RPMI7951 (cell line): ENCODE measurements at places on chromosomes 6 and 20. TPM values are rescaled to one million over a fixed set of nuclear protein-coding genes. Genes with fewer than 3 reads are reported as not detected.

Gene TCF21
- not detected in 2 replicates for total RNA-seq

Gene KCNK16
- not detected in 2 replicates for total RNA-seq

Gene GABRR1
- total RNA-seq: not detected in 2 replicates

Gene PACSIN1
- not detected in 2 replicates for total RNA-seq

Gene OR2B6
- total RNA-seq: not detected in 2 replicates

- DNase-seq: peak; percentile 25
Observed at GRCh38 chr6:25017932-25018567, 82.3 kb upstream of the RIPOR2 start.

GRCh38 chr20:62531046-62531838, 55.4 kb upstream of the GATA5 start:
- no peak for DNase-seq

DNA sequence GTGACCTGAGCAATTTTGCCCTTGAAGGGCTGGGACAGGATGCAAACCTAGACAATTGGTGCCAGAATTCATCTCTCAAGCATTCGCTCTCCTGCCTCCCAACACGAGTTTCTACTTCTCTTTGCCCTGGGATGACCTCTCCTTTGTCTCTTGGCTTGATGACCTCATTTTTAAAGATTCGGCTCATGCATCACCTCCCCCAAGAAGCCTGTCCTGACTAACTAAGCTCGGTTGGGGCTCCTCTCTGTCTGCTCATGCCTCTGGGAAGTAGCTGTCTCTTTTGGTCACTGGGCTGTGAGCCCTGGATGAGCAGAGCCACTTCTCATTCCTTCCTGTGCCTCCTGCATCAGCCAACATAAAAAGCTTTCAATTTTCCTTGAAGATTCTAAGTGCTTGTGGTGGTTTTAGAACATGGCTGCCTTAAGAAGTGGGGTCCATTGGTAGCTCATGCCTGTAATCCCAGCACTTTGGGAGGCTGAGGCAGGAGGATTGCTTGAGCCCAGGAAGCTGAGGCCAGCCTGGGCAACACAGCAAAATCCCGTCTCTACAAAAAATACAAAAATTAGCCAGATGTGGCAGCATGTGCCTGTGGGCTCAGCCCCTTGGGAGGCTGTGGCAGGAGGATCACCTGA, 11.1 kb upstream of the TCF15 start:
- DNase-seq: no peak

- peak; percentile 51 for DNase-seq
Observed at GRCh38 chr6:36029464-36029863, 1.9 kb downstream of the MAPK14 start.

- DNase-seq: peak; percentile 99
Observed at GRCh38 chr6:26026833-26027490, 60.3 kb upstream of the HFE start.

GRCh38 chr6:117264692-117265409, 507 bp upstream of the VGLL2 start:
- peak; percentile 23 for DNase-seq

DNA sequence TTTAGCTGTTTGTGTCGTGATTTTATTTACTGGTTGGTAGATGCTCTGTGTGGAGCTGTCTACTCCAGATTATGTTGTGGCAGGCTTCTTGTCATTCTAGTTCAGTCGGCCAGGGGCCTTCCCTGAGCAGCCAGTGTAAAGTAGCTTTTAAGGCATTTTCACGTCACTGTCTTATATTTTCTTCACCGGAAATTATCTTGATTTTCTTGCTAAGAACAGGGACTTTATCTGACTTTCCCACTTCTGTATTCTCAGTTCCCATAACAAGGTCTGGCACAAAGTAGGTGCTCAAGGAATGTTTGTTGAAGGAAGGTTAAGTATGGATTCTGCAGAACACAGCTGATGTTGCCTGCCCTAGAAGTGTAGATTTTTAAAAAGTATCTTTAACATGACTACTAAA, 868 bp downstream of the LTV1 start:
- peak; percentile 4 for DNase-seq

DNA sequence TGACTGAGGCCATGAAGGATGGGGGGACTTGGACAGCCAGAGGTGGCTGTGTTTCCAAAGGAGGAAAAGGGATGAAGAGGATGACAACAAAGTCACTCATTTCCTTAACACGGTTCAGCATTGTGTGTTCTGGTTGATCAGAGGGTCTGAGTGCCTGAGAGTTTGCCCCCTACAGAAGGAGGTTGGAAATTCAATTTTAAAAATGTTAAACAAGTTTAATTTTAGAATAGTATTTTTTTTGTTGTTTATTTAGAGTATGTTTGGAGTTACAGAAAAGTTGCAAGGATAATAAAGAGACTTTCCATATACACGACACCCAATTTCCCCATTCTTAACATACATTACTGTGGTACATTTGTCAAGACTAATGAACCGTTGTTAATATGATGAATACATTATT, 10.3 kb upstream of the VAPB start:
- DNase-seq: no peak

DNA sequence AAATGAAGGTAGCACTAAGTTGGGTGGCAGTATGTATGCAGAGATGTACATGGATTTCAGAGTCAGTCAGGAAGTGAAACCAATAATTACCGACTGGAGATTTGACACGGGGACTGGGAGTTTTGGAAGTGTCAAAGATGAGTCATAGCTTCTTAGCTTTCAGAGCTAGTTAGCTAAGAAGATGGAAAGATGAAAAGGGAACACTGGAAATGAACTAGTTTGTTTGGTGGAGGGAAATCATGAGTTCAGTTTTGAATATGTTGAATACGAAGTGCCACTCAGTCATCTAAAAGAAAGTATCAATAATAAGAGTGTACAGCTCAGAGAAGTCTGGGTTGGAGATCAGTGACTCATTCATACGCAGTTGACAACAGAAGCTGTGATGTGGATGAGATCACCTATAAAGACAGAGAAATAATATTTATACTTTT, 7.5 kb downstream of the ESF1 start:
- peak; percentile 57 for DNase-seq

DNA sequence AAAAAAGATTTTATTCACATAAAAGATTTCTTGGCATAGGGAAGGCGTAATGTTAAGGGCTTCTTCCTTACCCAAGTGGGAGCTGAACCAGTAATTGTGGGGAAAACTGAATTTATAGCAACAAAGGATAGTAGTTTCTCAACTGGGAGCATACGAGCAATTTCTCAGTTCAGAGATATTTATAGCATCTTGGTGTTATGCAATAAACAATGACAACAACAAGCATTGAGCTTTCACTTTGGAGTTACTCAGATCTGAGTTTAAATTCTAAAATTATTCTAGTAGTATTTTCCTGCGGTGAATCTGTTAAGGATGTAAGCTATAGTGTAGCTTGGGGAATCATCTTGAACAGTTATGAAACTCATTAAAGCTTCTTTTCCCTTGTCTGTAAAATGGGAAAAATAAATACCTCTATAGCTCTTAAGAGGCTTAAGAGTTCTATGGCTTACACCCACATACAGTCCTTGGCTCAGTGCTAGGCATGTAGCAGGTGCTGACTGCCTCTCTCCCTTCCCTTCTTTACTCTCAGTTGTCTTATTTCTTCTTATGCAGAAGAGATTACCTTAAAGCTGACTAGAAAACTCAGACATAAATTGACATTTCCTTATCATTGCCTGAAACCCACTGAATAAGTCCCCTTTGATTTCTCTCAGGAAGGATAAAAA, 58.8 kb downstream of the SAMD5 start:
- no peak for DNase-seq

GRCh38 chr6:155084431-155085123, 89.5 kb downstream of the TIAM2 start:
- DNase-seq: peak; percentile 54

DNA sequence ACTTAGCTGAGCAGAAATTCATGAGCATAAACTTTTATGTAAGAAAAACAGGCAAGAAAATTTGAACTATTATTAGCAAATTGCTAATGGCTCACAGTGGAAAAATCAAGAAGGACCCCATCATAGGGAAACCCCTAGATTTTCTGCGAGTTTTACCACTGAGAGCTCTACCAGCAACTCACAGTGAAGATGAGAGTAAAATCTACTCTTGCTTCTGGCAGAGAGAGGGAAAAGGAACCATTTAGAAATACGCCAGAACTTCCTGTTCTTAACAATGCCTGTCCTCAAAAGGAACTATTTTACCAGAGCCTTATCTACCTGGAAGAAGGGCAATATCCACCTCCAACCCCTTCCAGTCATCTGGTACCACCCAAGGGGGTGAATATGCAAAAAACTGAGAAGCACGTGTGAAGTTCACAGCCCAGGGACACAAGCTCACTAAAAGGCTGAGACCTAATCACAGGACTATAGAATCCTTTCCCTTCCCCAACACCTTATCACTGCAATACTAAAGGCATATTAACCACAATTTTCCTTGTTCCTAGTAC, 34.4 kb upstream of the ASF1A start:
- DNase-seq: no peak

GRCh38 chr6:116218172-116218633, 35.7 kb downstream of the TSPYL4 start:
- no peak for DNase-seq

DNA sequence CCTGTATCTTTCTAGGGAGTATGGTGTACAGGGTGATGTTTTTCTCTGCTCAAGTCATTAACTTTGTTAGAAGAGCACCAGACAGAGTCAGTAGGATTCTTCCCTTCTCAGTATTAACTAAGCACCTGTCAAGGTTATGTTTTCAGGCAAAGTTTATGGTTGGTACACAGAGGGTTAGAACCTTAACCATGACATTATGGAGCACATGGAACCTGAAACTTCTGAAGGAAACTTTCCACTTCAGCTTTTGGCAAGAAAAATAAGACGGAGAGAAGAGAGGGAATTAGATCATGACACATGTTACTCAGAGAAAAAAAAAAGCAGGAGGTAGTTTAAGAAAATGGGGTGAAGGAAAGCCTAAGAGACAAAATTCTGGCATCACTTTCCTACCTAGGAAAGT, 112.9 kb upstream of the PDE7B start:
- DNase-seq: no peak

DNA sequence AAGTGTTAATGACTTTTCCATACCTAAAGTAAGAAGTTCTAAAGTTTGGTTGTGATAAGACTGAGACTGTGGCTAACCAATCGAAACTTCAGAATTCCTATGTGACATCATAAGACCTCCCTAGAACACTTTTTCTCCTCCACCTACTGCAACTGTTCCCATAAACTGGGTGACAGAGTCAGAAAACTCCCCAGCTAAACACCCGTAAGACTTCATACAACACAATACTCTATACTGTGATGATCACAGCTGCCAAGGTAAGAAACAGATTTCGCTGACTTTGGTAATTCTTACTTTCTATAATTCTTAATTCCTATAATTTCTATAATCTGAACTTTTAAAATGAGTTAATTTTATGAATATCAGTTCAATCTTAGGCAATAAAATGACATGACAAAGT, at the start of gene PLN:
Gene PLN (plus strand): TSS at position 161 of the 400 bp plus-strand sequence. CDS start 10,626 bp downstream, outside the sequence.
- no peak for DNase-seq

- no peak for DNase-seq
Observed at GRCh38 chr6:13917141-13917540, 7.6 kb upstream of the RNF182 start.

DNA sequence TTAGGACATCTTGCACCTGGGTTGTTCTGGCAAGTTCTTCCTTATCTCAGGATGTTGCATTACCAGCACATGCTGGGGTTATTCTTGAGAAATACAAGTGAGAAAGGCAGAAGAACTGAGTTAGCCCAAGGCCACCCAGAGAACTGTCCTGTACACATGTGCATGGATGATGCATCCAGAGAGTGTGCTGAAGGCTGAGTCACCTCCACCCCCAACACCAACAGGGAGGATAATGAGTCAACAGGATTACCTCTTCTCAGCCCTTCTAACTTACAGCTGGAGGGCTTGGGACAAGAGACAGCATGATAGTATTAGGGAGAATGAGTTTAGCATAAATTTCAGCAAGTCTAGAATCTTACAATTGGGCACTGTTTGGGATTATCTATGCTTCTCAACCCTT, 8.5 kb downstream of the SCGN start:
- DNase-seq: peak; percentile 83

DNA sequence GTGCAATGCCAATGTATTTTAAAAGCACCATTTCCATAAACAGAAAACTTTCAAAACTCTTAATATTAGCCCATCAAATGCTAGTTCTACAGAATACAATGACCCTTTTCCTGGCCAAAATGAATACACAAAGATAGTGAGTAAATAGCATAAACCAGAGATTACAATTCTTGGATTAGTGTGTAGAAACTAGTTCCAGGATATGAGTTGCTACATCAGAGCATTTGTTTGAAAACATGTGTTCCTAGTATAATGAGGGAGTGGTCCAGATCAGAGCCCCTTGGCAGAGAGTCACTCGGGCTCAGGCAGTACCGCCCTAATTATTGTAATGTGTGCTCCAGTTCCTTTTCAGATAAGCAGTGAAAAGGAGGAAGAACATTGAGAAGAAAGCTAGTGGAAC, 63.7 kb upstream of the COL21A1 start:
- DNase-seq: no peak

GRCh38 chr6:25659633-25660368, 7.8 kb downstream of the SCGN start:
- DNase-seq: no peak

- no peak for DNase-seq
Observed at GRCh38 chr6:51614725-51615124, 472.7 kb downstream of the PKHD1 start.
